ENCODE measurements at places on chromosomes 13 and 19.
A peak's percentile ranks its signal among the peaks of the same experiment; 100 is the strongest.

- no peak for DNase-seq
Observed at GRCh38 chr19:18043676-18044075, 35.7 kb downstream of the ARRDC2 start.

DNA sequence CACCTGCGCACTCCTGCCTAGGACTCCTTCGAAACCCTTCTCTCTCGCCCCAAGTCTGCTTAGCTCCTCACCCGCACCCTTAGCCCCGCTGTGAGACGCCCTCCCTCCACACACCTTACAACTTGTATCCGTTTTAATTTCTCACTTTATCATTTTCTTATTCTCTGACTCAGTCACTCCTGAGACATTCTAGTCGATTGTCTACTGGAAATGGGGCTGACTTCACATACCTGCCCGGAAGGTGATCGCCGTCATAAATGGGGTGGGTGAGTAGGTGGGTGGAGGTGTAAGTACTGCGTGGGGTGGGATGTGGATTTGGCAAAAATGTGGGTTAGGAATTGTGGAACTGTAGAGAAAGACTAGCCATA is 714 bp downstream of the NDFIP2 start:
- DNase-seq, result peak; percentile 18

DNA sequence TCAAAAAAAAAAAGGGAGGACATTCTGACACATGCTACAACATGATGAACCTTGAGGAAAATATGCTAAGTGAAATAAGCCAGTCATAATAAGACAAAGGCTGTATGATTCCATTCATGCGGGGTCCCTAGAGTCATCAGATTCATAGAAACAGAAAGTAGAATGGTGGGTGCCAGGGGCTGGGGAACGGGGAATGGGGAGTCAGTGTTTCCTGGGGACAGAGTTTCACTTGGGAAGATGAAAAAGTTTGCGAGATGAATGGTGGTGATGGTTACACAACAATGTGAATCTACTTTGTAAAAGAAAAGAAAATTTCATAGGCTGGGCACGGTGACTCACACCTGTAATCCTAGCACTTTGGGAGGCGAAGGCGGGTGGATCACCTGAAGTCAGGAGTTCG is 6.1 kb upstream of the CLEC4G start:
- DNase-seq, result no peak

GRCh38 chr19:979318-979741 is 4.8 kb upstream of the WDR18 start:
- no peak for DNase-seq

GRCh38 chr13:31175847-31176532 is 14.3 kb upstream of the HSPH1 start:
- DNase-seq, result no peak

DNA sequence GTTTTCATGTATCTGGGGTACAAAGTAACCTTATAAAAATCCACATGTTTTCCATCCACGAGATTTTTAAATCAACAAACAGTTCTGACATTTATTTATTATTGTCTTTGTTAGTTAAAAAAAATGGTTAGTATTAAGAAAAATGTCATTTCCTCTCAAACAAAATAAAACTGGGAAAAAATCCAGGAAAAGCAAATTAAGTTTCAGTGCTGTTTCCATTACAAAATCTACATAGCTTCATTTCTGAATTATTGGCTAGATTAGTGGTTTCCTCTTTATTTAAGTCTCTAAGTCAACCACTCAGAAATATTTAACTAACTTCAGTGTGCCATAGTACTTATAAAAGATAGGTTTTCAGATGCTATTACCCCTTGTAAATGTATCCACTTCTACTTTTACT is 49.1 kb downstream of the MZT1 start:
- DNase-seq, result no peak

GRCh38 chr19:40608240-40608621 is 7.1 kb downstream of the LTBP4 start:
- no peak for DNase-seq

DNA sequence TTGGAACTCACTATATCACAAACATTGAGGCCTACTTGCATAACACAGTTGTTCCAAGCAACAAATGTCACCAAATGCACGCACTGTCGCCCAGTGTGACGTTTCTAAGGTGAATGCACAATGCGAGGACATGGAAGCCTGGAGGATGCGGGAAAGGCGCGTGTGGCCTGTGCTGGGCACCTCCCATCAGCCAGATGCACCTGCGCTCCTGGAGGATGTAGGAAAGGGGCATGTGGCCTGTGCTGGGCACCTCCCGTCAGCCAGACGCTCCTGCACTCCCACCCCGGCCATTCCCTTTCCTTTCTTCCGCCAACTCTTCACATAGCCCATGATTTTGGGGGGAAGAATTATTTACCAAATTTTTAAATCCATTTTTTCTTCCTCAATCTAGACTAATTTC is 202.4 kb upstream of the SOX1 start:
- DNase-seq, result no peak

DNA sequence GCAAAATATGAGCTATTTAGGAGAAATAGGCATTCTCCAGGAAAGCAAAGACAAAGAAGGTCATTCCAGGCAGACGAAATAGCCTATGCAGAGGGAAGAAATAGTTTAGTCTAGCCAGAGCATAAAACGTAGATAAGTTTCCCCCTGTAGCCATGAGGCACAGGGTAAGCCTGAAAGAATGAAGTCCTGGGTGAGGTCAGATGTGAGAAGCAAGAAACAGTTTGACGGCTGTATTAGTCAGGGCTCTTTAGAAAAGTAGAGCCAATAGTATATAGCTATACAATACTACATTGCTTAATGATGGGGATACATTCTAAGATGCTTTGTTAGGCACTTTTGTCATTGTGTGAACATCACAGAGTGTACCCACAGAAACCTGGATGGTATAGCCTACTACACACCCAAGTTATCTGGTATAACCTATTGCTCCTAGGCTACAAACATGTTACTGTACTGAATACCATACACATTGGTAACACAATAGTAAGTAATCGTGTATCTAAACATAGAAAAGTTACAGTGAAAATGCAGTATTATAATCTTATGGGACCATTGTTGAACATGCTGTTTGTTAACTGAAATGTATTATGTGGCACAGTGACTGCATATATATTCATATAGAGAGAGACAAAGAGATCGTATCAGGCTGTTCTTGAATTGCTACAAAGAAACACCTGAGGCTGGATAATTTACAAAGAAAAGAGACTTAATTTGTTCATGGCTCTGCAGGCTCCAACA is 59.3 kb upstream of the WDFY2 start:
- DNase-seq, result no peak
